ENCODE measurements at places on chromosomes 16 and 17.

GRCh38 chr16:87970186-87970585, 19.0 kb downstream of the BANP start:
- no peak for DNase-seq

DNA sequence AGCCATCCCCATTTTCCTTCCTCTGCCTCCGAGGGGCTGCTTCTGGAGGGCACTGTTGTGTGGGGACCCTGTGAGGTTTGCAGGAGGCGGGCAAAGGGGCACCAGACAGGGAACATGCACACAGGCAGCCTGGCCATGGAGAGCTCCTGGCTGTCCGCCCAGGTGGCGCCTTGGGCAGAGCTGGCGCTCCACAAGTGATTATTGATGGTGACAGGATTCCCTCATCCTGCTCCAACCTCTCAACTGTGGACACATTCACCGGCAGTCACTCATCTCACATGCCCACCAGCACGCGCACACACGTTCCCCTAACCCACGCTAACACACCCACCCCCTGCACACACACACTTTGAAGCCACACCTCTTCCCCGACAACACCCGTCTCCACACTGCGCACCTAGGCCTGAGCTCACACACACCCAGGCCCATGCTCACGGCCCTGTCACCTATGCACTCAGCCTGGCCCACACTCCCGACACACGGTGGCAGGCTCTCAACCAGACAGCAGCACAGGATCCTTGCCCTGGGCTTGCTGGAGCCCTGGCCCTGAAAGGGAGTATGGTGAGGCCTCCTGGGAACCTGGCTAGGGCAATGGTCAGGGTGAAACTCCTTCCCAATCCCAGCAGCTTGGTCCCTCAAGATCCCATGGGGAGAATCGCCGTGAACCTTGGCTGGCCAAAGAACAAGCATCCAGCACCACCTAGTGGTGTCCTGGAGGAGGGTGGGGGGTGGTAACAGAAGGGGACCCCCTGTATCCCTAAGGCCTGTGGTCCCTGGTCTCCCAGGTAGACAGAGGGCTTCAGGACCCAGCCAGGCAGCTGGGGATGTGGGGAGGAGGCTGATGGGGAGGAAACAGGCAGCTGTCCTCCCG, 3.6 kb downstream of the PNMT start:
- no peak for DNase-seq

- no peak for DNase-seq
Observed at GRCh38 chr17:82502207-82502606, 17.3 kb upstream of the FOXK2 start.

DNA sequence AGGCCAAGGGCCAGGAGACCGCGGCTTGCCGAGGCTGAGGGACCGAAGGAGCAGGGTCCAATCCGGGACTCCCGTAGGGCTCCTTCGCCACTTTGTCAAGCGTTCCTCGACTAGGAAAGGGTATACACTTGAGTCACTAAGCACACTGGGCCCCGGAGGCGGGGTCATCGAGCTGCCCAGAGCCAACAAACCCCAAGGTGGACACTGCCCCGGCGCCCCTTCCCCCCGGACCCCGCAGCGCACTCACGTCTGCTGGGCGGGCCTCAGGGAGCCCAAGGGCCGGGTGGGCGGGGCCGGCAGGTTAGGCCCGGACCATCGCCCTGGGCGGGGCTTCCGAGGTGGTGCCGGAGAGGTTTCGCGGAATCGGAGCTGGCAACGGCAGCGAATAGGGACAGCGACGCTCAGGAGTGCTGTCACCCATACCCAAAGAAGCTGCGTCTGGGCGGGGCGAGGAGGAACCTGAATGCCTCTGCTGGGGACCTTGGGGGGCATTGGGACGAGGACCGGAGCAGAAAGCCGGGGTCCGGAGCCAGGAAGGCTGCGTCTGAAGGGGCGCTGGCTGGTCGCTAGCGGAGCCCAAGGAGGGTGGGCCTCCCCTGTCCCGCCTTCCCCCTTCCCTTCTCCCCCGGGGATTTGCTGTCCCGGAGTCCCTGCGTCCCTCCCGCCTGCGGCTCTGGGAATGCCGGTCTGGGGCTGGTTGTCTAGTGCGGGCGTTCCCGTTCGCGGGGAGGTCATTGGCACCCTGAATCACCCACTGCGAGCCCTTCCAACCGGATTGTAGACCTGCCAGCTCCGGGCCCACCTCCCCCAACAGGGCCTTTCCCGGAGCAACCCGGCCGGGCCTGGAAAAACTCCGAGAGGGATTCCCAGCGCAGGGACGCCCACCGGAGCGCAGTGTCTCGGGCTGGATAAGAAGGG, 118.2 kb upstream of the SMURF2 start:
- DNase-seq, result no peak

GRCh38 chr16:54953461-54953860, 22.8 kb downstream of the IRX5 start:
- no peak for DNase-seq

GRCh38 chr17:68800751-68801150, 154.4 kb downstream of the ABCA8 start:
- DNase-seq, result no peak

- DNase-seq, result no peak
Observed at GRCh38 chr17:3400055-3400454, 1.8 kb upstream of the OR1E1 start.

- DNase-seq, result peak; percentile 55
Observed at GRCh38 chr17:37506678-37507077, 17.0 kb downstream of the DUSP14 start.

GRCh38 chr17:78883533-78884131, 19.4 kb downstream of the CEP295NL start:
- no peak for DNase-seq

- no peak for DNase-seq
Observed at GRCh38 chr16:12535535-12536411, 267.9 kb downstream of the CPPED1 start.

- peak; percentile 61 for DNase-seq
Observed at GRCh38 chr16:5024632-5025031, 9.1 kb downstream of the NAGPA start.

DNA sequence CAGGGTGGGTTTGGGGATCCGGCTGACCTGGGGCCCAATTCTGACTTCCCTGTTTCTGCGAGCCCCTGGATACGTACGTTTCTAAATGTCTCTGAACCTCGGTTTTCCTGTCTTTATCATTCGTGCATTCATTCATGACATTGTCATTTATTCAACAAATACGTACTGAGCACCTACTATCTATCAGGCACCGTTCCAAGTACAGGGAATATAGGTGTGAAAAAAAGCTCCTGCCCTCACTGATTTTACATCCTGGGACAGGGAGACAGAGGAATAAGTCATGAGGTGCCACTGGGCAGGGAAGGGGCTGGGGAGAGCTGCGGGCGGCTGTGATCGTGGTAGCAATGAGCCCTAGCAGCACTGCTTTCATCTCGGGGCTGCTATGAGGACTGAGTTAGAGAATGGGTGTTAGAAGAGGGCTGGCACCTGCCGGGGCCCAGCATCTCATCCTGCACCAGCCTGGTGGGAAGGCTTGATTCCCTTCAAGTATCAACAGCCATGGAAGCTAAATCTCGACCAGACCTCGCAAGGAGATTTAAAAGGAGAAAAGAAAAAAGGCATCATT, 88.3 kb upstream of the DNAH17 start:
- no peak for DNase-seq

DNA sequence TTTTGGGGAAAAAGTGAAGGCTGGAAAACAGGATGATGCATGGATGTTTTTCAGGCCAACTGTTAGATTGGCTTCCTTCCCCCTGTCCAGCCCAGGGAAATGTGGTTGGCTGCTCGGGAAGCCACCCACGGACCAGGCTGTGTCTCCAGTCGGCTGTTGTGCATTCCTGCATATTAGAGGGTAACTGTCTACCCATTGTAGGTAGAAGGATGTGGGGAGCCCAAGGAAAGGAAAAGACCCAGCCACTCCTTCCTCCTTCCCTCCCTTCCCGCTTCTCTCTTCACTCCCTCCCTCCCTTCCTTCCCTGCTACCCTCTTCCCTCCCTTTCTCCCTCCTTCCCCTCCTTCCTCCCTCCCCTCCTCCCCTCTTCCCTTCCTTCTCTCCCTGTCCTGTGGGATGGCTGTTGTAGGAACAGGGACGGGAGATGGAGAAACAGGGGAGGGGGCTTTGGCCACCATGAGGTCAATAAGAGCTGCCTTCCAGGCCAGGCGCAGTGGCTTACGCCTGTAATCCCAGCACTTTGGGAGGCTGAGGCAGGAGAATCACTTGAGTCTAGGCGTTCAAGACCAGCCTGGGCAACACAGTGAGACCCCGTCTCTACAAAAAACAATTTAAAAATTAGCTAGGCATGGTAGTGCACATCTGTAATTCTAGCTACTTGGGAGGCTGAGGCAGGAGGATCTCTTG, 16.9 kb downstream of the SYT17 start:
- DNase-seq, result no peak

DNA sequence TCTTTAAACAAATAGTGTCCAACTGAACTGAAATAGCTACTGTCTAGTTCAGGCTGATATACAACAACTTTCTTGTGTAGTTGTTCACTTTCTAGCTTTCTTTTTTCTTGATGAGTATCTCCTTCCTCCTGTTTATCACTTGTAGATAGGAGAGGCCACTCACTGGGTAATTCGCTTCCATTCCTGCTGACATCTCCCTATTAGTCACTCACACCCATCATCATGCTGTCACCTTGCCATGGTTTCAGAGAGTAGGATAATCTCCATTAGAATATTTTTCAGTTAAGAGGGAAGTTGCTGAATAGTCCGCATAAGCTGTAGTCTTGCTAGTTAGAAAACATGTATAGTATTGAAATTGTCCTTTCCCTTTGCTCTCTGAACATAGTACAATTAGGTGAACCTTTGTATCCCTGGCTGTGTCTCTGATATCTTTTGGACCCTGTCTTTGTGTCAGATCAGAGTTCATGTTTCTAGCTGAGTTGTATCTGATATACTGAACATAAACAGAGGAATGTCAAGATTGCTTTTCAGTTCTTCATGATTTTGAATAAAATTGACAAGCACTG, 64.4 kb upstream of the RASL10B start:
- no peak for DNase-seq

GRCh38 chr17:82213251-82214011, 789 bp upstream of the CCDC57 start:
- peak; percentile 44 for DNase-seq

DNA sequence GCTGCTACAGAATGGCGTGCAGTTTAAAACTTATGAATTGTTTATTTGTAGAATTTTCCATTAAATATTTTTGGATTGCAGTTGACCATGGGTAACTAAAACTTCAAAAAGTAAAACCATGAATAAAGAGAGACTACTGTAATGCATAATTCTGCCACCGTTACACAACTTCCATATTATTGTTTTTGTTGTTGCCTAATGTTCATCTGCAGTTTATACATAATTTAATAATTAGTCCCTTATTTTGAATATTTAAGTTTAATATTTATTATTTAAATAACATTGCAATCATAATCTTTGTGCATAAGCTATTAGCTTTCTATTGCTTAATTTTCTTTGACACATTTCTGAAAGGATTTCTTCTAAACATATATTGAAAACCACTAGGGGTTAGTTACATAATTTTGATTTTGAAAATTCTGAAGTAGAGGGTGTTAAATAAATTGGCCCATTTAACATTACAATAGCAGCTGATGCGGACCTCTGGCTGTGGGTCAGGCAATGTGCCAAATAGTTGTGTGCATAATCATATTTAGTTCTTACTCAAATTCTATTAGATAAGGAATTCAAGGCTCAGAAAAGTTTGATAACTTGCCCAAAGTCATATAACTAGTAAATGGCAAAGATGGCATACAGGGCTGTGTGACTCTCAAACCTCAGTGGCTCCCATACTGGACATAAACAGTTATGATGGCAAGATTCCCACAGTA, 31.1 kb downstream of the PPM1E start:
- DNase-seq, result no peak

GRCh38 chr16:81397879-81398520, 46.6 kb upstream of the CMIP start:
- DNase-seq, result no peak

DNA sequence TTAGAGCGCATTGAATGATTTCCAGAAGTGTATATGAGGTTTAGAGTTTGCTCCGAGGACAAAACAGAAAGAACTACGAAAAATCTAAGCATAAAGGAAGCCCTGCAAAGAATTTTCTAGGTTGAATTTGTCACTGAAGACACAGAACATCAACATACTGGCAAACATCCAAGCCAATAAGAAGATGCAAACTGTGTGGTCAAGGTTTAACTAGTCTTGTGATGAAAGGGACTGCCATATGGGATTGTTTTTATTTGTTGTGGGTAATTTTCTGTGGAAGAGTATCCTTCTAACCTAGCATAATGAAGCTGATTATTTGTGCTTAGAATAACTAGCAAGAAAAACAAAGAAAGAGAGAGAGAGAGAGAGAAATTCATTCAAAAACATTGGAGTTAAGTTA, 492.0 kb upstream of the ERCC4 start:
- DNase-seq, result no peak

DNA sequence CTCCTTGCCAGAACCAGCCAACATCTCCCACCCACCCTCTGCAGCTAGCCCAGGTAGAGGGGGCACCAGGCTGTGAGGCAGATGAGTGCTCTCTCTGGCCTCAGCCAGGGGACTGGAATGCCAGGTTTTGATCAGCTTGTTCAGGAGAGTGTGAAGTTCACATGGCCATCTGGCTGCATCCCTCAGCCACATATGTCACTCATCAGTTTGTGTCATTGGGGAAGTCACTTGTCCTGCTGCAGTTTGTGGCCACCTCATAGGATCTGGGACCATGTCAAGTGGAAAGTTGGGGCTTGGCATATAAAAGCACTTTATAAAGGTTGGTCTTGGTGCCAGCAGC, 147.6 kb downstream of the SOCS1 start:
- no peak for DNase-seq

GRCh38 chr17:76265624-76266243, 586 bp downstream of the UBALD2 start:
- no peak for DNase-seq

- DNase-seq, result peak; percentile 44
Observed at GRCh38 chr17:44385287-44386181, 3.9 kb downstream of the ITGA2B start.

DNA sequence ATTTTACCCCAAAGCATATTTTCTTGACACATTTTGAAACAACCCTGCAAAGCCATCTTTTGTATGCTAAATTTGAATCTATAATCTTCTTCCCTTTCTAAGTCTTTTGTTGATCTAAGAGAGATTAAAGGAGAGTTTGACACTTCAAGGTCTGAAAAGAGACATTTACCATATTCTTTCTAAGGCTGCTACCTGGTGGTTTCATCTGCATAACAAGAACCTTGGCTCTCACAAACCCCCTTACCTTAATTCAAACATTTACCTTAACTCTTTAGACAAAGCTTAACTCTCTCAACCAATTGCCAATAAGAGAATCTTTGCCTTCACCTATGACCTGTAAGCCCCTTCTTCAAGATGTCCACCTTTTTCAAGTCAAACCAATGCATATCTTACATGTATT, 1143.6 kb downstream of the CDH11 start:
- no peak for DNase-seq

- DNase-seq, result no peak
Observed at GRCh38 chr16:1181404-1182315, 28.8 kb downstream of the CACNA1H start.

GRCh38 chr17:80339731-80340456, 75.1 kb upstream of the ENDOV start:
- no peak for DNase-seq

DNA sequence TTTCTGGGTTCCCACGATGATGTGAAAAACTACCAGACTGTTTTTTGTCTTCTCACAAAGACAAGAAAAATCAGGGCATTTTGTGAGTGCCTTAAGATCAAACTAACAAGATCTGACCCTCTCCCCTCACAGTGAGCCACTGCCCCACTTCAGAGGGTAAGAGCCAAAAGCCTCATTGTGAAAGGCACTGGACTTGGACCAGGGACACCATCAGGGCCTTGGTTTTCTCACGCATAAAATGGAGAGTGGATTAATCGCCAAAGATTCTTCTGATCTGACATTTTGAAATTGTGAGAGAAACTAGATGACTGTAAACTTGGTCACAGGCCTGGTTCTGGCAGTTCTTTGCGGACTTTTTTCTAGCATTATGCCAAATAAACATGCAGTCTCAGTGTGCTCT, 21.0 kb upstream of the ENDOV start:
- no peak for DNase-seq
